SJSA1 (cell line): ENCODE measurements at places on chromosomes 6 and 20. TPM values are rescaled to one million over a fixed set of nuclear protein-coding genes. Genes with fewer than 3 reads are reported as not detected.

DNA sequence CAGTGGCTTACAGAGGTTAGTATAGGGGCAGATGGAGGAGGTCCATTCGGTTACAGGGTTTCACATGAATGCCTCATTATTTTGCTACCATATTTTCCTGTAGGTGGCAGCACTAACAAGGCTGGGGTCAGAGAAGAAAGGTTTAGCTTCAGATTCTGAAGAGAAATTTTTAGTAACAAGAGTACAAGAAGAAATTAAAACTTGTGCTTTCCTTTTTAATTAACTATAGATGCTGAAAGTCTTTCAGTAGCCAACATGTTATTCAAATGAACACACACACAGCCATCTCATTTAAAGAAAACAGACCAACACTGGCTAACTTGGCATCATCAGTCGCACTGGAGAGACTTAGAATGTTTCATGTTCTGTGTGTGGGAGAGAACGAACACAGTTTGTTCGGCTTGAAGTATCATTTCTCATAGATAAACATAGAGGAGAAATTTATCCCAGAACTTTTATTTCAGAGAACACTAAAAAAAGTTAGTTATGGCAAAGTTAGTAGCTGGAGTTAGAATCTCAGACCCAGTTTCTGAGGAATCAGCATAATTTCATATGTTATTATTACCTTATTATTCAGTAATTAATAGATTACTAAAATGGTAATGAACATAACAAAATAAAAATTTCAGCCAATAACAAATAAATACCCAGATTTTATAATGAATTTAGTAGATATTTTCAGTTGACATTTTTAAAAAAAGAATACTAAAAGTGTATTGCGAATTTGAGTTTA lies 314.0 kb upstream of the RSPO3 start:
- DNase-seq: peak; percentile 67

- DNase-seq: no peak
Measured at GRCh38 chr6:130122243-130122642, 100.5 kb downstream of the SAMD3 start.

DNA sequence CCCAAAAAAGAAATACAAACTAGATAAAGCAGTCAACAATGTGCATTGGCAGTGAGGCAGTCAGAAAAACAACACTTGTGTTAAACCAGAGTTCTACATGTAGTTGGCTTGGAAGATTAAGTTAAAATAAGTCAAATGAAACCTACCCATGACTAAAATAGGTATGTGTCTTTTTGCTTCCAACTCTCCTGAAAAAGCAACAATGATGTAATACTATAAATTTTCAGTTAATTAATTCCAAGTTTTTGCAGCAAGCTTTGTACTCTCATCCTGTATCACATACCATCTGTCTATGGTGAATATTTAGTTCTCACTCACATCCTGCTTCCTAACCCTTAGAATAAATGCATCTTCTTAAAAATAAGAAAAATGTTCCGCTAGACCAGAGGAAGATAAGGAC lies 261.5 kb downstream of the KIF16B start:
- no peak for DNase-seq

DNA sequence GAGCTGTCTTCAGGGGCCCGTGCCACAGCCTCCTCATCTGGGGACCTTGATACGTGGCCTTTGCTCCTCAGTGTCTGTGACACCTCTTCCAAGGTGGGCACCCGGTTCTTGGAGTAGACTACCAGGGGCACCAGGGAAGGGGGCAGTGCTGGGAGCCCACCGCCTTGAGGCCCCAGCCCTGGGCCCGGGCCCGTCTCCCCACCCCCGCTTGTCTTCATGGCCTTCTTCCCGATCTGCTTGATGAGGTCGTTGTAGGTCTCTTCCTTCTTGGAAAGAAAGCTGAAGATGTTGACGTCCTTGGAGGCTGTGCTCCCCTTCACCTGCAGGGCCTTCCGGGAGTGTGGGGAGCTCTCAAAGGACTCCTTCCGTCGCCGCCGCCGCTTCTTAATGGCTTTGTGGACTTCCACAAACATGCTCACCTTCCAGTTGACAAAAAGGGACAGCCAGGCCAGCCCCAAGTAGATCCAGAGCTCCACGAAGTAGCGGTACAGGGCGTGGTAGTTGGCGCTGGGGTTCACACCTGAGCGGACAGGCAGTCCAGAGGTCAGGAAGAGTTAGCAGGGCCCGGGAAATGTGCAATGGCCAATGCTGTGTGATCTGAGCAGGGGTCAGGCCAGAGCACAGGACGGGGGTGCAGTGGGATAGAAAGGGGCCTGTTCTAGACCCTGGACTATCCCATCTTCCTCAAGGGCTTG lies 37.9 kb downstream of the KCNK5 start:
- no peak for DNase-seq

DNA sequence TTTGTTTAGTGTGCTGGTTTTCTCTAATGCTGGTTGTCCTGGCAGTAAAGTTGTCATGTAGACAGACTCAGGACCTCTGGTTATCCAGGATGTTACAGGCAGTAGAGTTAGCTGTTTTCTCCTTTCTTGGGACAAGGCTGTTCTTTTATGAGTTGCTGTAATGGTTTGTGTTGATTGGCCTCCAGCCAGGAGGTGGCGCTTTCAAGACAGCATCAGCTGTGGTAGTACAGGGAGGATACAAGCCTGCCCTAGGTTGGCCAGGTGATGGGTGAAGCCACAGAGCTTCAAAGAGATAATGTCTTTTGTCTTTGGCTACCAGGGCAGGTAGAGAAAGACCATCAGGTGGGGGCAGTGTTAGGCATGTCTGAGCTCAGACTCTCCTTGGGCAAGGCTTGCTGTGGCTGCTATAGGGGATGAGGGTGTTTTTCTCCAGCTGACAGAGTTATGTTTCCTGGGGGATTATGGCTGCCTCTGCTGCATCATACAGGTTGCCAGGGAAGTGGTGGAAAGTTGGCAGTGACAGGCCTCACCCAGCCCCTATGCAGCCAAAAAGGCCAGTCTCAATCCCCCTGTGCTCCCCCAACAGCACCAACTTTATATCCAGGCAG lies 127.2 kb upstream of the TAB2 start:
- no peak for DNase-seq

GRCh38 chr6:46438245-46438644 lies 53.0 kb downstream of the RCAN2 start:
- DNase-seq: no peak

- no peak for DNase-seq
Measured at GRCh38 chr6:14276667-14277404, 159.3 kb downstream of the CD83 start.

DNA sequence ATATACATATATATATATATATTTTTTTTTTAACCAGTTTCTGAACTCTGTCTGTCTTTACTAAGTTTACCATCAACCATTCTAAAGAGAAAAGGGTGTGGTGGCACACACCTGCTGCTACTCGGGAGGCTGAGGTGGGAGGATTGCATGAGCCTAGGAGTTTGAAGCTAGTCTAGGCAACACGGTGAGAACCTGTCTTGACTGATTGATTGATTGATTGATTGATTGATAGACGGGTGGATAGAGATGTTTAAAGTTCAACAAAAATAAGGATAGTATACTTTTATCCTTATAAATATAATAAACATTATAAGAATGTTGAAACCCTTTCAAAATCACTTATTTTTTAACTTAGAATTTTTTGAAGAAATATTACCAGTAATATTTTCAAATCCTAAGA lies 30.2 kb downstream of the CEP57L1 start:
- no peak for DNase-seq

DNA sequence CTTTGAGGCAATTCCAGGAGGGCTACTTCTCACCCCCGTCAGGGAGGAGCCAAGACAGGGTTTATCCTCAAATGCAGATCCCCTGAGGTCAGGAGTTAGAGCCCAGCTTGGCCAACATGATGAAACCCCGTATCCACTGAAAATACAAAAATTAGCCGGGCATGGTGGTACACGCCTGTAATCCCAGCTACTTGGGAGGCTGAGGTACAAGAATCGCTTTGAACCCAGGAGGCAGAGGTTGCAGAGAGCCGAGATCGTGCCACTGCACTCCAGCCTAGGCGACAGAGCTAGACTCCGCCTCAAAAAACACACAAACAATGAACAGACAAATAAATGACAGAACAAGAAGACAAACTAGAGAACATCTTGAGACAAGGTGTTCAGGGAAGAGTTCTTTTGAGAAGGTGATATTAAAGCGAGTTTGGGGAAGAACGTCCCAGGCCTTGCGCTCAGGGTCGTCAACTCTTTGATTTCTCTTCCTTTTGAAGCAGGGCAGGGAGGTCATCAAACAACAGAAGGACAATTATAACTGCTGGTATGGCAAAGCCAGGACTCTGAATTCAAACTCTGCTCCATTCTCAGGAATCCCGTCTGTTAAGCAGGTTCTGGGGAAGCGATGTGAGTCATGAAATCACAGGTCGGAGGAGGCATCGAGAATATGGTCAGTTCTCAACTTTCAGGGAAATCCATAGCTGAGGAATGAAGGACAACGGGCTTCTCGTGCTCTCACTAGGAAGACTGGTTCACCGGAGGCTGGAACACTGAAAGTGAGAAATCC lies 1.4 kb upstream of the RALY start:
- DNase-seq: no peak

- DNase-seq: no peak
Measured at GRCh38 chr20:34165018-34165619, 53.1 kb upstream of the EIF2S2 start.

Gene C2
- total RNA-seq: 0.47 and 0.53 TPM in 2 replicates

Gene COMMD7
- total RNA-seq: 43.8 and 53.3 TPM in 2 replicates

Gene TGIF2
- total RNA-seq: 7.5 and 13.8 TPM in 2 replicates

Gene SEC23B
- total RNA-seq: 56.0 and 71.4 TPM in 2 replicates
